ENCODE measurements at places on chromosomes 7 and 10.
A peak's percentile ranks its signal among the peaks of the same experiment; 100 is the strongest.

DNA sequence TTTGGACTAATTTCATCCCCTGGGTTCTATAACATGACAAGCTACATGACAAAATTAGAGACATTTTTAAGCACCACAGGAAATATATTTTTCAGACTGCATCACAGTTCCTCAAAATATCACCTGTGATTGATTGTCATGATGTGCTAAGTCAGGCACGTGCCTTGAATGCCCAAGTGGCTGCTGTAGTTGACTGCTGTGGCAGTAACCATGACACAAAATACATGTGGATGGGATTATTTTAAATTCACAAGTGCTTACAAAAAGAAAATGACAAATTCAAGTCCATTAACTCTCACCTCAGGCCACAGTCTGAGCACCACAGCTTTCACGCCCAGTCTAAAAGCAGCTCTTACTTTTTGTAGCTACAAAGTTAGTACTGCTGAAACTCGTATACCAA lies 45.5 kb downstream of the TNPO3 start:
- DNase-seq, result no peak

DNA sequence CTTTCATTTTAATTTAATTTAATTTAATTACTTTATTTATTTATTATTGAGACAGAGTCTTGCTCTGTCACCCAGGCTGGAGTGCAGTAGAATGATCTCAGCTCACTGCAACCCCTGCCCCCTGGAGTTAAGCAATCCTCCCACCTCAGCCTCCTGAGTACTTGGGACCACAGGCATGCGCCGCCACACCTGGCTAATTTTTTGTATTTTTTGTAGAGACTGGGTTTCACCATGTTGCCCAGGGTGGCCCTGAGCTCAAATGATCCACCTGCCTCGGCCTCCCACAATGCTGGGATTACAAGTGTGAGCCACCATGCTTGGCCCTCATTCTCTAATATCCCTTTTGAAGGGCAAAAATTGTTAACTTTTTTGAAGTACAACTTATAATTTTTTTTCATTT lies 92.9 kb downstream of the XRCC2 start:
- DNase-seq, result no peak

DNA sequence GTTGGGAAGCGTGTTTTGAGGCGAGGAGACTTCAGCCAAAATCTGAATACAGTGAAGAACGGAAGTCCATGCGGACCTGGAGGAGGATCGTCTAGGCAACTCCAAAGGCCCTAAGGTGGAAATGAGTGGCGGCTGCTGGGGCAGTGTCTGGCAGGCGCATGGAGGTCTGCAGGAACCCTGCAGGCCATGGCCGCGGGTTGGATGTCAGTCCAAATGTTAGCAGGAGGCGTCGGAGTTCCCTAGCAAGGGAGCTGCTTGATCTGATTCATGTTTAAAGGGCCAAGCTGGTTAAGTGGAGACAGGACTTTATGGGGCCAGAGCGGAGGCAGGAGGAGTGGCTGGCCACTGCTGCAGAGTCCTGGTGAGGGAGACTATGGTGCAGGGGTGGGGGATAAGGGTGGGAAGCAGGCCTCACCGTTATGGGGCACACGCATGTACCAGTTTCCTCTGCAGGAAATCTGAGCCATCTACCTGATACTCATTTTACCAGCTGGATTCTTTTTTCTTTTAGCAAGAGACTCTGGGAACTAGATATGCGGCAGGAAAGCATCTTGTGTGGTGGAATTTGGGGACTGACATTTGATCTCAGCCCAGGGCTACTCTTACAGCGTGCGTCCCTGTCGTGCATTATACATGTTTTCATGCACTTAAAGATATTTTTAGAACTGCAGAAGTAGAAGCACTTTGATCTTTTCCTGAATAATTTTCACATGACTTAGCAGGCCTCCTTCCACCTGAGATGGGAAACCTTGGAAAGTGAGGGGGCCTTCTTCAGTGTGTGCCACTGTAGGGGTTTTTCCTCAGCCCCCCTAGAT lies 6.6 kb upstream of the REPIN1 start:
- DNase-seq, result no peak

DNA sequence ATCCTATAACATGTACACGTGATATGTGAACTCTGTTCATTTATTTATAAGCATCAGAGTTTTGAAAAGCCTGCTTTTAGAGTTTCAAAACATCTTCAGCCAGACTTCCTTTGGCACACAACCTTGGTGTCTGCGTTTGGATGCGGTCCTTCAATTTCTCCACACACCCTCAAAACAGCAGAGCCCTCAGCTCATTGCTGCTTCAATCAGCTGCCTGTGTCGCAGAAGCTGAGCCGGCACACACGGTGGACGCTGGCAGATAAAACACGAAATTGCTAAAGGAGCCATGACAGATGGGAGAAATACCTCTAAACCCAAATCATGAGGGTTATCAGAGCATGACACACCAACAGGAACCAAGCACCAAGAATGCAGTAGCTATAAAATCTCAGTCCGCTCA lies 396.4 kb upstream of the AKR1E2 start:
- DNase-seq, result no peak

DNA sequence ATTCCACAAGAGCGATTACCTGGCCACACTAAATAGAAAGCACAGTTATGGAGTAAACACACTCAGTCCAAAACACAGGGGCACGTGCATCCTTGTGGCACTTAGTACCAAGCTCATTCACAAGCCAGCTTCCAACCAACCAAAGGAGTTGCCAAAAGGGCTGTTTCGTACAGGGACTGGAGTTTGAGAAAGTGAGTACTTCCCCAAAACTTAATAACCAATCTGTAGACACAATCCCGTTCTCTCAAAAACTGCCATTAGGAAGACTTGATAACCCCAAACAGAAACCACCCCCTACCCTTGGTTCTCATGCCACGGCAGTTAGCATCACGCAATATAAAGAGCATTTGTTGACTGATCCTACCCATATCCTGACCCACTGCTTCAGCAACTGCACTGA lies 166.2 kb upstream of the ASAH2 start:
- no peak for DNase-seq

- no peak for DNase-seq
Observed at GRCh38 chr10:31073211-31073610, 41.5 kb upstream of the ZNF438 start.

GRCh38 chr7:44073664-44074348 lies 8.4 kb upstream of the PGAM2 start:
- DNase-seq, result no peak

- no peak for DNase-seq
Observed at GRCh38 chr7:76262683-76263402, 39.6 kb upstream of the HSPB1 start.

- DNase-seq, result no peak
Observed at GRCh38 chr7:114722562-114722961, 199.3 kb upstream of the MDFIC start.

DNA sequence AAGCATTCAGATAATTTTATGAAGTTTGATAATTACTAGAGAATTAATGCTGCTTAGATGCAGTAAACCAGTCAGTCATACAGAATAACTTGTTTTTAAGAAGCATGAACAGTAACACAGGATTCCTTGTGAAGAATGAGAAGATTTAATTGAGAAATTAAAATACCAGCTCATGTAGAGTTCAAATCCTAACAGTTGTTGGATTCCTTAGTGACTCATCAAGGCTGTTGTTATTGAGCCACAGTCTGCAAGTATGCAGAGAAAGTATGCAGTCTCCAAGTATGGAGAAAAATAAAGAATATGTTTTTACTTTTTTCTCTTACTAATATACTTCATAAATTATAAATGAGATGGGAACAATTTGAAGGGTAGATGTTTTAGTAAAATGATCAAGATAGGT lies 30.2 kb upstream of the CYP26C1 start:
- no peak for DNase-seq

DNA sequence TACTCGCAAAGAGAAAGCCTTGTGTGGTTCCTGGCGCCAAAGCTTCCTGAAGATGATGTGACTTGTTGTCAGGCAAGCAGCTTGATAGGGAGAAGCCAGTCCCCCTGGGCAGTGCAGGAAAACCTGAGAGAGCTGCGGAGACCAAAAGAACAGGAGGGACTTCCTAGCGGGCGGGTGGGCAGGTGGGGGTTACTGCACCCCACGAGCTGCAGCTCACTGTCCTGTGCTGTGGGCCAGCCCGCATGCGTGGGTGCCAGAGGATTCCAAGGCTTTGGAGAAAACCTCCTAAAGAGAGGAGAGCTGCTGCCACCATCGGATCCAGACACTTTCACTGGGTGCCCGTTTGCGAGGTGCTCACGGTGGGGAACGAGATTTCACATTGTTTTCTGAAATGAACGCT lies 145.1 kb downstream of the ACTR3B start:
- no peak for DNase-seq

DNA sequence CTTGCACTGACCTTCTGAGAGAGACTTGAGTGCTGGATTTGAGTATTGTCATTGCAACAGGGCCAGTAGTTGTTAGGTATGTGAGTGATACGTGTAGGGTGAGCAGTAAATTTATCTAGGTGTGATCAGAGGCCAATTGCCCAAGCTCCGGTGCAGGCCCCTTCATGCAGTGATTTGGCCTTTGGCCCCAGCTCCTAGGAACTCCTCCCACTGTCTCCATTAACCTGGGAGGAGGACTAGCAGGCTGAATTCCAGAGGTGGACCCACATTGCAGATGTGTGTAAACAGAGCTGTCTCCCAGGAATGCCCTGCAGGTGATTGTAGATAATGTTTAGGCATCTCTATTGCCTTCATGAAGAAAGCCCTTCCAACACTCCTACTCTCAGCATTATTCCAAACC lies 19.5 kb downstream of the TCF7L2 start:
- DNase-seq, result no peak

DNA sequence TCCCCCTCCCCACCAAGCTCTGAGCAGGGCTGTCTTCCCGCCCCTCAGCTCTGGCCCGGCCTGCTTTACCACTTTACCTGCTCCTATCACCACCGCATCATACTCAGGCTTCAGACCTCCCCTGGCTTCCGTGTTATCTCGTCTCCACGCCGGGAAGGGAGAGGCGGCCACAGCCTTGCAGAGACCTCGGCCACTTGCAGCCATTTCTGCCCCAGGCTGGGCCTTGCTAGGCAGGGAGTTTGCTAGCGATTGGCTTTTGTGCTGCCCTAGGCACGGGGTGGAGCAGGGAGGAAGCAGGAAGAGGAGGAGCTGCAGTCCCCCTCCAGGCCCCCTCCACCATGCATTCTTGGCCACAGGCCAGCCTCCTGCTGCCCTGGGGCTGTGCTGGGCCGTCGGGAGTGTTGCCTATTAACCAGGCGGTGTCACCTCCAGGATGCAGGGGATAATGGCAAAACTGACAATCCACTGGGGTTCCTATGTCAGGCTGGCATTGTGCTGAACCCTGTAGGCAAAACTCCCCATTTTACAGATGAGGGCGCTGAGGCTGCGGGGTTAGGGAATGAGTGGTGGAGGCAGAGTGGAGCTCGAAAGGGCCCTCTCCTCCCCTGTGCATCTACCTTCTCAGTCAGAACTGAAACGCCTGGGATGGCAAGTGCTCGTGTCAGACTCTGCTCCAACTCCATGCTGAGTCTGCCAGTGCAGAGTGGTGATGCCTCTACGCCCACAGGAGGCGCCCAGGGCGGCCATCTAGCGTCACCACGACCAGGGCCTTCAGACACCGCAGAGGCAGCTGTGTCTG lies at the start of gene PYROXD2:
Gene PYROXD2 (minus strand): TSS at position 251 of the 799 bp plus-strand sequence. CDS start 47 bp downstream, at position 204.
- DNase-seq, result peak; percentile 46

GRCh38 chr7:17944720-17945119 lies 4.4 kb upstream of the SNX13 start:
- no peak for DNase-seq

DNA sequence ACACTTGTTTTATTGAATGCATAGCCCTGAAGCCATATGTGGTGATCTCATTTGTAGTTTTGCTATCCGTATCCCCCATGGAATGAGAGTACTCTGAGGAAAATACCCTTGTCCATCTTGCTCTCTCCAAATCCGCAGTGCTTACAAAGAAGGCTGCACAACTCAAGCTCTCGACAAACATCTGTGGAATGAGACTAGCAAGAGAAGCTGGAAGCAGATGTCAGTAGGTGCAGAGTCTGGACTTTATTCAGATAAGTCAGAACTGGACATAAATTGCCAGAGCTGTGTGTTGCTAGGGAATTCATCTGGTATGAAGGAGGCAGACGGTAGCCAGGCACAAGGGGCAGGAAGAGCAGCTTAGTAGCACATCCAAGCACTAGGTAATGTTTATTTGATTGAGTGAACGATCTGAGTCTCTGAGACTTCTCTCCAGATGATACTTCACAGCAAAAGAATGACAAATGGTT lies 1046.2 kb downstream of the XPNPEP1 start:
- no peak for DNase-seq

GRCh38 chr7:50657341-50657873 lies 92.2 kb upstream of the DDC start:
- no peak for DNase-seq

DNA sequence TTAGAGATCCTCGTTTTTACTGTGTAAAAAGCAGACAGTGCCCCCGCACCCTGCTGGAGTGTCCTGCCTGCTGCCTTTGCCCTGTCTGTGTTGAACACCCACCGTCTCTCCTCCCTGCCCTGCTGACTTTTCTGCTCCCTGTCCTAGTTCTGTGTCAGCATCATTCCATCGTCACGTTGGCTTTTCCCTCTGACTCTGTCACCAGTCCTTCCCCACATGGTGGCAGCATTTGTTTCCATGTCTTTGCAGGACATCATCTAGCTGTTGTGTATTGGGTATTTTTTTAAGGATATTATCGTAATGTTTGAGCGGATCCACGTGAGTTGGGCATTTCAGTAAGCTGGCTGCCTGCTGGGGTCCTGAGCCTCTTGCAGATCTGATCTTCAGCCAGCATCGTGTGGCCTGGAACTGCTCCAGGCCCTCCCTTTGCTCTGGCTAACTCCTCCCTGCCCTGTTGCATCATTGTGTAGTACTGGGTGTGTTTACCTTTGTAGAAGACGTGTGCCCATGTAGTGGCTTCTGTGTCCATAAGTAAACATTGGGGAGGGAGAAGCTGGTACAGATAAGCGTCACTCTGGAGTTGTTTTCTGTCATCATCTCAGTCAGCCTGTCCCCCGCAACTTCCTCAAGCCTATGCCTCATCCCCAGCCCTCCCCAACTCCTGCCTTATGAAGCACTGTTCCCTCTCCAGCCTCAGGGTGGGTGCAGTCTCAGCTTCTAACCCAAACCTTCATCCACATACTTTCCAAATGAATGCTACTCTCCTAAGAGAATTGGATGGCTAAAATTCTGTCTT lies 44.3 kb downstream of the TRRAP start:
- no peak for DNase-seq

DNA sequence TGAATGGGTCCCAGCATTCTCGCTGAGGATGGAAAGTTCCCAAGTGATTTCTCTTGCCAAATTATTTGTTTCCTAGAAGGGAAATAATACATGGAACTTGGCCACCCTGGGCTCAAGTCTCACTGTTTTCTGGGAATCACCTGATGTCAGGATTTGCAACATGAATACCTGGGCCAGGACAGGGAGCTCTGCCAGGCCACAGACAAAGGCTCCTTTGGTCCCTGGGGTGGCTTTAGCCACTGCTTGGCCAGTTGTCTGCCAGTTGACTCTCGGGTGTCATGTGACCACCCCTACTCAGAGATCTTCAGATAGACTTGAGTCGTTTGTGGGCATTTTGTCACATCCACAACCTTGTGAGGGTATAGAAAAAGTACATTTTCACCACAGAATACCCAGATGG lies 258.0 kb upstream of the HABP2 start:
- no peak for DNase-seq

Data from activated T-cell treated with anti-CD3 and anti-CD28 coated beads, Interleukin-2, amount 50 U/mL, for 1 hour (primary cell).